ENCODE measurements at places on chromosomes 4 and X.

- no peak for DNase-seq
Measured at GRCh38 chr4:39521253-39521919, 5.9 kb downstream of the UGDH start.

DNA sequence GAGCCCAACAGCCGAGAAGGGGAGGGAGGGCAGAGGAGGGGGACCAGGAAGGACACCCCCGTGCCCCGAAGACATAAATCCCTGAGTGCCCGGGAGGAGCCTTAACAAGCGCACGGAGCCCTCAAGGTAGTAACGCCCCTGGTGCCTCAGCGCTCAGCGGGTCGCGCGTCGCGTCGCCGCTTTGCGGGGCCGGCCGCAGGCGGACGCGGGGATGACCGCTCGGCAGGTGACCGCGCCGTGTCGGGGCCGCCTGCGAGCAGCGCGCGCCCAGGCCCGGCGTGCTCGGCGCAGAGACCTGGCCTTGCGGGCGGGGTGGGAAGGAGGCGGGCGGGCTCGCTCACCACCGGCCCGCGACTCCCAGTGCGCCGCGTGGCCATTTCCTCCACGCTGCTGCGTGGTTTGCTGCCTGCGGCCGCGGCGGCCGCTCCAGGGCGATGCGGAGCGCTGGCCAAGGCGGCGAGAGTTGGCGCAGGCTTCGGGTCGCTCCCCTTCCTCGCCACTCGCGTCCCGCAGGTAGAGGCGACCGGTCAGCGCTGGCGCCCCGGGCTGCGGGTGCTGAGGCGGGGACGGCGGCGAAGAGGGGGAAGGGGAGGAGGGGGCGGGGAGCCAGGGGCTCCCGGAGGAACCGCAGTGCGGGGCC is 632 bp downstream of the CCSER1 start:
- DNase-seq = no peak

GRCh38 chr4:75031775-75032174 is 98.9 kb downstream of the PARM1 start:
- DNase-seq = no peak

- no peak for DNase-seq
Measured at GRCh38 chrX:2159393-2159792, 341.4 kb downstream of the DHRSX start.

DNA sequence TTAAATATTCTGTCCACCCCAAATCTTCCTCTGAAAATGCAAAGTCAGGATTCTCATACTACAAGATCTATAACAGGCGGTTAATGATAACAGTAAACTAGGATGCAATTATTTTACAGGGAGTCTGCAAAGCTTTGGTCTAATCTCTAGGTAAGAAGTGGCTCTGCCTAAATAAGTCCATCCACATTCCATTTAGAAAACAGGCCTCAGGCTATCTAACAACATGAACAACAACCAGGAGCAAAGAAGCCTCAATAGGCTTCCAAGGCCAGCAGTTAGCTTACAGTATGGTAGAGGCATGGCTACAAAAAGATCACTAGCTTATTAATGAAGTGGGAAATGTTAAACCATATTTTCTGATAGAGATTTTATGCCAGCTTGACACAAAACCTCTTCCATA is 6.4 kb downstream of the MAB21L2 start:
- no peak for DNase-seq

GRCh38 chr4:7814451-7814850 is 125.2 kb downstream of the AFAP1 start:
- DNase-seq = no peak

DNA sequence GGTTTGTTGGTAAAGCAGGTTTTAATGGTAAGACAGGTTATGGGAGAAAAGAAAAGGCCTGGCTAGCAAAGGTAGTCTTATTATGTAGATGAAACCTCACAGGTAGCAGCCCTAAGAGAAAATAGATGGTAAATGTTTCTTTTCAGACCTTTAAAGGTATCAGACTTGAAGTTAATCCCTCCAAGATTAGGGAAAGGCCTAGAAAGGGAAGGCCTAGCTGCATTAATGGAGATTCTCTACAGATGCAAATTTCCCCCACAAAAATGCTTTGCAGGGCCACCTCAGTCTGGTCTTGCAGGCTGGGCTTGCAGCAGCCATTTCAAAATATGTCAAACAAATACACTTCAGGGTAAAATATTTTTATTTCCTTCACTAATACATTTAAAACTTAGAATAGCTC is 1410.6 kb downstream of the RPA4 start:
- DNase-seq = no peak

DNA sequence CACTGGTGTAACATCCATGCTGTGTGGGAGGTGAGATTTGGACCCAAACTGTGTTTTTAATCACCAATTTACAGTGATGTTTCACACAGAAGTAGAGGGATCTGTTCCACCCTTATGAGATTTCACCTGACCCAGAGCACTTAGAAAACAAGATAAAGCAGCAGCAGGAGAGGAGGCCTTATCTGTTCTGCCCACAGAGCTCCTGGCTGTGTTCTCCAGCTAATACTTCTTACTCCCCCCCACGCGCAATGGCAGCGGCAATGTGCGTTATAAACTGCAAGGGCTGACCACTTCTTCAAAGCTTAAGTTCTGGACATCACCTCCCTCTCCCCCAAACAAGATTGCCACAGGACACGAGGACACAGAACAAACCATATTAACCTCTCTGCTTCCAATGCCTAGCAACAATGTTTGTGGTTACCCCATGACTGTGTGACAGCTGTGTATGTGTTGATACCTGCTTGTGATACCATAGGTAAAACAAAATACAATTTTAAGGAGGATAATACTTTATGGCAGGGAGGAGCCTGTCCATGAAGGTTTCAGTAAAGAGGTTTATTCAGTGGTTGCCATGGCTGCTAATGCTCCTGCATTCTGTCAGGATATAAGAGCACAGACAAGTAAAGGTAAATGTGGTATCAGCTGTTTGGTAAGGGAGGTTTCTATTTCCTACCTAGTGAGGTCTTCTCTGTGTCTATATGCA is 210.0 kb downstream of the SOWAHB start:
- no peak for DNase-seq

DNA sequence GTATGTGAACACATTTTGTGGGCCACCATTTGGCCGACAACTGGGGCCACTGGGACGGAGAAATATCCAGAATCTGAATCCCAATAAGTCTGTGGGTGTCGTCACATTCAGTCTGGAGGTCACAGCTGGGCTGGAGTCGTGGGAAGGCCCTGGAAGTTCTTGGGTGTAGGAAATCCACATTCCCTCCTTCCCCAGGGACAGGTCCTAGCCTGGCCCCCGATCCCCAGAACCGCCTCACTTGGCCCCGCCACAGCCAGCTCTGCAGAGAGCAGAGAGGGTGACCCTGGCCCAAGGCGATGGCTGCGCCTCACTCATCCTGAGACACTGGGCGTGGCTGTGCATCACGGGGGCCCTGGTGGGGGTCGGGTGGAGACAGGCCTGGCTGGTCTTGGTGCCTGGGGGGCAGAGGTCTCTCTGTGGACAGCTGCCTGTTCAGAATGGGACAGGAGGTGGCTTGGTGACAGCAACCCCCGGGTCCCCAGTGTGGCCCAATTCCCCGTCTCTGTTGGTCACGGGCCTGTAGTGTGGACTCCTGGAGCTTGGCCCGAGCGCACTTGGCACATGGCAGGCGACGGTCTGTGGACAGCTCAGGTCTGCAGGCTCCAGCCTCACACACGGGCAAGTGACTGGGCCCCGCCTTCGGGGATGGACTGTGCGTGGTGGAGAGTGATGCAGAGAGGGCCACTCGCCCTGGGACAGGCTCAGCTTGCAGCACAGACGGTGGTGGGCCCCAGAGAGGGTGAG is 16.4 kb downstream of the DOK7 start:
- DNase-seq = no peak

GRCh38 chrX:65522739-65523372 is 11.7 kb downstream of the LAS1L start:
- DNase-seq = no peak

GRCh38 chrX:53171356-53171755 is 53.7 kb downstream of the KDM5C start:
- DNase-seq = no peak

GRCh38 chr4:104743215-104743653 is 248.5 kb upstream of the CXXC4 start:
- DNase-seq = no peak

- DNase-seq = no peak
Measured at GRCh38 chr4:38128478-38129459, 168.6 kb downstream of the PTTG2 start.

DNA sequence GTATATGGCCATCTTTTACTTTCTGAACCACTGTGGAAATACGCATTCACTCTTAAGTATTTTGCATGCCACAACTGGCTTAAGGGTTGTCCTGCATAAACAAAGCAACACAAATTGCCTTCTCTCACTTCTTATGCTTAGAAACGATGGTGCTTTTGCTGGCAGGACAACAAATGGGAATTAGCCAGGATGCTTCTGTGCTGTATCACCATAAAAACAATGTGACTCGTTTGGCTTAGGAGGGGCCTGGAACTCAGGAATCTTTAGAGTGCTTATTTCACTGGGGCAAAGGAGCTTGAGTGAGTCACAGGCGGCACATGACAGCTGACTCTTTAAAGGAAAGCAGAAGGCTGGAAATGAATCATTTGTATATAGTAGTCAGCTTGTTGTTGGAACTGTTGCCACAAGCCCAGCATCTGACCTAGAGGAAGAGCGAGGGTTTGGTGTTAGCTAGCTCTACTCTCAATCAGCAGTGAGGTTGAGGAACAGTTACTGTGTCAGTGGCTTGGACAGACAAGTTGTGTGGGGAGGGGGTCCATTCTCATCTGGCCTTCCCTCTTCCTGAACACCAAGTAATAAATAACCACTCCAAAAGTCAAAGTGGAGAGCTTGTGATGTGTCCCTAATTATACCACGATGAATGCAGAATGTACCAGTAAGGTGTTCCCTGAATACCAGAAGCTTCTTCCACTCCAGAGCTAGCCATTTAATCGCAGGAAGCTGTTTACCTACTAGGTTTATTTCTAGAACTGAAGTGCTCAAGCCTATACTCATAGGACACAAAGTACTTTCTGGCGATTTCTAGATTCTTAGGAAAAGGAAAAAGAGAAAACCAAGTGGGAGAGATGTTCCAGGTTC is 293.1 kb downstream of the CAMK2D start:
- no peak for DNase-seq

- no peak for DNase-seq
Measured at GRCh38 chr4:173478913-173479283, 51.1 kb downstream of the HAND2 start.

GRCh38 chrX:35244796-35245508 is 302.4 kb downstream of the FAM47B start:
- DNase-seq = no peak

- DNase-seq = no peak
Measured at GRCh38 chrX:16511796-16512776, 137.9 kb upstream of the S100G start.

GRCh38 chr4:37628977-37629609 is 57.1 kb downstream of the RELL1 start:
- no peak for DNase-seq

DNA sequence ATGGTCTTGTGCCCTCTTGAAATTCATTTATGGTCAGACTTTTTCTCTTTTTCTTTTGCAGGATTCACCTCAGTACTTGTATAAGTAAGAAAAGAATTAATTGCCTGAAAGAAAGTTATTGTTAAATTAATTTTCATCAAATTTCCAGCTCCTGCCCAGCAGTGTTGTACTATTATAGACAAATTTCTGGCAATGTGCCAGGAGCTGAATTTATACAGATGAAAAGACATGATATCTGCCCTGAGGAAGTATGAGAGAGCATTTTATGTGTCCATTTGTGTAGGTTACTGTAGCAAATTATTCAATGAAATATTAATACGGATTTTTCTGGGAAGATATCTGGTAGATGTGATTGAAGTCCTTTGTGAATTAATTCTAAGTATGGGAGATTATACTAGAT is 2371.5 kb upstream of the TENM3 start:
- DNase-seq = no peak

DNA sequence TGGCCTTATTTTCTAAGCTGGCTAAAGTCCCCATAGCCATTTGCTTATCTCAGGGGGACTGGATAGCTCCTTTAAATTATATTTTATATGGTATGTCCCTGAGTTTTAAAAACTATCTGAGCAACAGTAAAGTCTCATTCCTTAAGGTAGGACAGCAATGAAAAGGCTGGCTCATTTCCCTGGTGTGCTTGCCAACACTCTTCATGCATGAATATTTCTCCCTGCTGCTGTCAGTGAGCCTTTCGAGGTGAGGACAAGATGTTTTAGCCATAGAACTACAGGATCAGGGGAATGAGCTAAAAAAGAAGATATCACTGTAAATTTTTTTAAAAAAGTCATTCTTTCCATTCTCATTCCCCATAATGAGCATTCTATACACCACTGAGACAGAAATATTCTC is 427.3 kb upstream of the FAM241A start:
- DNase-seq = no peak

DNA sequence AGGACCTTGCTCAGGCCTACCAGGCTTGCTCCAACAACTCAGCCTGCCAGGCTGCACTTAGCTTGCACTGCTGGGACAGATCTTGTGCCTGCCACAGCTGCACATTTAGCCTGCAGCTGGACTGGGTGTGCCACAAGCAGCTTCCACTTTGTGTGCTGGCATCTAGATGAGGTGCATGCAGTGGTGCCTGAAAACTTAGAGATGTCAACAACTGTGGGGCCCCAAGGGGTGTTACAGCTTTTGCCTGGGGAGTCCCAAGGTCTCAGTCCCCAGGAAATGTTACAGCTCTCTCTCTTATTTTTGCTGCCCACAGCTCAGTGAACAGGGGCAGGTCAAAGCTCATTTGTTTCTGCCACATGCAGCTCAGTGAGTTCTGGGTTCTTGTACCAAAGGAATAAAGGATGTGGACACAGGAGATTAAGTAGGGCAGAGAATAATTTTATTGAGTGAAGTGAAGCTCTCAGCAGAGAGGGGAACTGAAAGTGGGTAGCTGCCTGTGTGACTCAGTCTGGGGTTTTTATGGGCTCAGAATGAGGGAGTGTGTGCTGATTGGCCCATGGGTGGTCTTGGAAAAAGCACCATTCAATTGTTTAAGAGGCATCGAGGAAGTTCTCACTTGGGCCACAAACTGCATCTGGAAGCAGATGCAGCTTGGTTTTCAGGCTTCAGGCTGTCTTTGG is 828.3 kb downstream of the TECRL start:
- no peak for DNase-seq

DNA sequence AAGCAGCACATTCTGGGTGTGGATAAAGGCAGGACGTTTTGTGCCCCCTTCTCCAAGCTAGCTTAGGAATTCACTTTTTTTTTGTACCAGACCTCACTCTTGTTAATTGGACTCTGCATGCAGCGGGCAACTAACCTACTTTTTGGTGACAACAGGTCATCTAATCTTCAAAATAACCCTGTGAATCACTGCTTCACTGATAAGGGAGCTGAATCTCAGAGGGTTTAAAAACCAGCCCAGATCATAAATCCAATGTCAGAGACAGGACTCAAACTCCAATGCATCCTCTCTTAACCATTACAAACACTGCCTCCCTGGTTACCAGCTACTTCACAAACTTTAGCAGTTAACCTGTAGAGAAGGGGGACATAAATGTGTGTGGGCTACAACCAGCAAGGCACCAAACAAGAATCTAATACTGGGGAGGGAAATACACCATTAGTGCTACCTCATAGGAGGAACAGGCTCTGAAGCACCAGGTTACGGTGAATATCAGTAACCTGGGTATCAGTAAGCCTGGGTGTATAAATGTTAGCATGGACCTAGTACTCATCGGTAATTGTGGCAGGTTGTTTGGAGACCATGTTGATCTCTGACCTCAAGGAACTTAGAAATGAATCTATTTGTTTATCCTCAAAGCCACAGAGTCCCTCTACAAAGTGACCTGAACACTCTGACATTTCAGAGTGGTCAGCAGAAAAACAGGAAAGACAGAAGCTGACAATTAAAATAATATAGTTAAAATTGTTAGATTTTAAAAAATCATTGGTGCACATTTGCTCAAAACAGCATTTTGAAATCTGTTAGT is 2.6 kb downstream of the TIFA start:
- no peak for DNase-seq

- DNase-seq = no peak
Measured at GRCh38 chr4:8141935-8142334, 16.7 kb downstream of the ABLIM2 start.

Measured in NCI-H2029 treated with DMSO at 0.1 percent for 48 hours (cell line).